Renal cortex interstitium (tissue), 15 donors: ENCODE measurements at places on chromosomes 11 and 22. TPM values are rescaled to one million over a fixed set of nuclear protein-coding genes. Genes with fewer than 3 reads are reported as not detected.

PTGDR2 gene
- polyA plus RNA-seq: 0.09 TPM

DEUP1 gene
- polyA plus RNA-seq: 1.2 TPM

DGAT2 gene
- 4.3 TPM for polyA plus RNA-seq

PNPLA5 gene
- not detected for polyA plus RNA-seq

NXPE1 gene
- polyA plus RNA-seq: not detected

MMP1 gene
- polyA plus RNA-seq: 0.17 TPM

RNASEH2C gene
- 53.4 TPM for polyA plus RNA-seq

STARD10 gene
- polyA plus RNA-seq: 85.1 TPM

MMP7 gene
- 28.6 TPM for polyA plus RNA-seq

GRIK4 gene
- polyA plus RNA-seq: 1.4 TPM

CSRP3 gene
- not detected for polyA plus RNA-seq

STK33 gene
- 25.3 TPM for polyA plus RNA-seq

OR52I1 gene
- polyA plus RNA-seq: 0.06 TPM

FAM89B gene
- polyA plus RNA-seq: 18.0 TPM

OR51B2 gene
- not detected for polyA plus RNA-seq
